Effector memory CD8-positive, alpha-beta T cell (primary cell): ENCODE measurements at places on chromosomes 13 and 19.
A peak's percentile ranks its signal among the peaks of the same experiment; 100 is the strongest.

DNA sequence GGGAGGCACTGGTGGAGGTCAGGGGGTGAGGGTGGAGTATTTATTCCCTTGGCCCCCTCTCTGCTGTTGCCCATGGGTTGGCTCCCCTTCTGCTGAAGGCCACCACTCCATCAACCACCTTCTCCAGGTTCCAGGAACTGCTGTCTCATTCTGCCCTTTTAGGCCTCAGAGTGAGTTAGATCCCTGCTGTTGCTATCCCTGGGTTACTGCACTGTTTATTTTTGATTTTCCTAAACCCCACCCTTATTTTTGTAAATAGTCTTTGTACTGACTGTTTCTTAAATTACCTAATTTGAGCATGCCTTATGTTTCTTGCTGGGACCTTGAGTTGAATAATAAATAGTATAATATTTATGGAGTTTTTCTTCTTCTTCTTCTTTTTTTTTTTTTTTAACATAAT is 132.8 kb downstream of the RGCC start:
- no peak for DNase-seq

DNA sequence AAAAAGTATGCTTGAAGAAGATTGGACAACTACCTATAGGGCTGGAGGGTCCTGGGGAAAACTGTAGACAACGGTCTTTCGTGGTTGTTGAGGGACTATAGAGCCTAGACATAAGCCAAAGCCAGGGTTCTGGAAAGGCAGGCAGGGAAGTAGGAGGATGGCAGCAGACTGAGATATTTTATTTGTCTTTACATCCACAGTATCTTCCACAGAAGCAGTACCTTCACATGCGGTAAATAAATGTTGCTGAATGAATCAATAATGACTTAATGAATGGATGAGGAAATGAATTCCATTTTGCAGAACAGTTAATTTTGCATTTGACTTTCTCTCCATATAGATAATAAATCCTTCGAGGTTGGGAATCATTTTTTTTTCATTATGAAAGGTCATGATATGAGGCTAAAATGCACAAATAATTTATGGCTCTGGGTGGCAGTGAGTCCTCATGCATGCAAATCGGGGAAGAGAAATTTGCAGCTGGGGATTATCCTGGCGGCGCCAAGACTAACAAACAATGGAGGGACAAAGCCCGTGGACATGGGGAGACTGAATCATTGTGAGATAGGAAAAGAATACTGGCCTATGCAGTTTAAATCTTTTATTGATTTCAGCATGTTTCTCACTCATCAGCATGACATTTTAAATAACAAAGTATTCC is 102.0 kb downstream of the ERCC5 start:
- no peak for DNase-seq

- no peak for DNase-seq
Observed at GRCh38 chr19:3024509-3024869, 4.6 kb downstream of the TLE2 start.

GRCh38 chr13:46463719-46464118 is 76.7 kb upstream of the RUBCNL start:
- DNase-seq = no peak

GRCh38 chr13:52945348-52945747 is 83.3 kb upstream of the OLFM4 start:
- DNase-seq = no peak

GRCh38 chr19:48351341-48351752 is 12.4 kb downstream of the TMEM143 start:
- DNase-seq = peak; percentile 74

DNA sequence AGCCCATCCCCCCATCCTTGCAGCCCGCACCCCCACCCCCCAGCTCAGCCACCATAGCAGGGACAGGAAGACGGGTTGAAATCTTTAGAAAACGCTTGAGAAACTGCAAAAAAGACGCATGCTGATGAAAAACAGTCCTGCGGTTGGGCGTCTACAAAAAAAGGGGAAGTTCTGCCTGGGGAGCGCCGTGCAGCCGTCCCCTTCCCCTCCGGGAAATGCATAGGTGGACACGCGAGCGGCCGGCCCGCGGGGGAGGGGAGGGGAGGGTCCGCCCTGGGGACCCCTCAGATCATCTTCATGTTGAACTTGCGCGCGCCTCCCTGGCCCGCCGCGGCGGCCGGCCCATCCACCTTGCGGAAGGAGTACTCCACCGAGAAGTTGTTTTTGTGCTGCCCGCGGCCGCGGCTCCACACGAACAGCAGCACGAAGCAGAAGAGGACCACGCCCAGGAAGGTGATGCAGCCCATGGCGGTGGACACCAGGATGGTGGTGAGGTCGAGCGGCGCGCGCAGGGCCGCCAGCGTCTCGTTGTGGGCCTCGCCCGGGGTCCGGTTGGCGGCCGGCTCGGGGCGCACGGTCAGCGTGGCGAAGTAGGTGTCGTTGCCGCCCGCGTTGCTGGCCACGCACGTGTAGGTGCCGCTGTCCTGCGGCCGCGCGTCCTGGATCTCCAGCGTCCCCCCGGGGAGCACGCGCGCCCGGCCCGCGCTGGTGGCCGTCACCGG is 7.9 kb upstream of the PEAK3 start:
- DNase-seq = no peak

DNA sequence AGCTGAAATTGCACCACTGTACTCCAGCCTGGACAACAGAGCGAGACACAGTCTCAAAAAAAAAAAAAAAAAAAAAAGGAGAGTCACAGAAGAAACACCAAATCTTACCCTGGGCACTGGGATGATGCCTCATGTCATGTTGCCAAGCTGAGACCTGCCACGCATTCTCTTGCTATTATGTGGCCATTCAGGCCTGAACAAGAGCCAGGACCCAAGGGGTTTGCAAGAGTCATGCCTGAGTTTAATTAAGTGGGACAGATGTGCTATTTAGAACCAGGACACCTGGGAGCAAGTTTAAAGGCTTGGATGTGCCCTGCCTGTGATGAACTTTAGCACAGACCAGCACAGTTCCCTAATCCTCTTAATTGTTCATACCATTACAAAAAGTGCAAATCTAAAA is 9.8 kb downstream of the PNMA8A start:
- no peak for DNase-seq

DNA sequence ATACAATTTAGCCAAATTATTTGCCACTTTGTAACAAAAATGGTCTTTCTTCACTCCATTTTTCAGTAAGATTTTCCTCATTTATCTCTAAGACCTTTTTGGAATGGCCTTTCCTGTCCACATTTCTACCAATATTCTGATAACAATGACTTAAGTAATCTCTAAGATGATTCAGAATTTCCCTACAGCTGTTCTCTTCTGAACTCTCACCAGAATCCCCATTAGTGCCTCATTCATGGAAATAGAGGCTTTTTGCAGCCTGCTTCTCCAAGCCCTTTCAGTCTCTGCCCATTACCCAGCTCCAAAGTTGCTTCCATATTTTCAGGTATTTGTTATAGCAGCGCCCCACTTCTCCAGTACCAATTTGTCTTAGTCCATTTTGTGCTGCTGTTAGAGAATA is 867.0 kb downstream of the GPC5 start:
- no peak for DNase-seq

DNA sequence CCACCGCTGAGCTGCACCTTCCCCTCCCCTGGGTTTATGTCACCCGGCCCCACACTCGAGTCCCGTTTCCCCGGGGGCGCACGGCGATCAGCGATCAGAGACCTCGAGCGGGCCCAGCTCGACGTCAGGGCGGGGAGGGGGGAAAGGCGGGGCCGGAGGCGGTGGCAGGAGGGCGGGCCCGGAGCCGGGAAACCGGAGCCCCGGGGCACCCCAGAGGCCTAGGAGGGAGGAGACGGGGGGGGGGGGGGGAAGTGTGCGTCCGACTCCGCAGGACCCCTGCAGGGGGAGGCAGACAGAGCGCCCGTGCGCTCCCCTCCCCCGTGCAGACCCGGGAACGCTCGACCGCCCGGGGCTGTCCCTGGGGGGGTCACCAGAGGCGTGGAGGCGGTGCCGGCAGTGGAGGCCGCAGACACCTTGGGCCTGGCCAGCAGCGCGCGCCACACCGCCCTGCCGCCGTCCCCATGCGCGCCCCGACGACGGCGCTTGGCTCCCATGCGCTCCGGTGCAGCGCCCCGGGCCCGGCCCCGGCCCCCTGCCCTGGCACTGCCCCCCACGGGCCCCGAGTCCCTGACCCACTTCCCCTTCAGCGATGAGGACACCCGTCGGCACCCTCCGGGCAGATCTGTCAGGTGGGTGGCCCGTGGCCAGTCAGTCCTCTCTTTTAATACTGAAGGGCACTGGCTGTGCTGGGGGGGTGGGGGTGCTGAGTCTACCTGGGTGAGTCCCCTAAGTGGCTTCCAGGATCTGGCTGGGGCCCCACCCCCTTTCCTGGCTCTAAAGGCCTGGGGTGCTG is 11.8 kb downstream of the PDE4A start:
- DNase-seq = peak; percentile 72

DNA sequence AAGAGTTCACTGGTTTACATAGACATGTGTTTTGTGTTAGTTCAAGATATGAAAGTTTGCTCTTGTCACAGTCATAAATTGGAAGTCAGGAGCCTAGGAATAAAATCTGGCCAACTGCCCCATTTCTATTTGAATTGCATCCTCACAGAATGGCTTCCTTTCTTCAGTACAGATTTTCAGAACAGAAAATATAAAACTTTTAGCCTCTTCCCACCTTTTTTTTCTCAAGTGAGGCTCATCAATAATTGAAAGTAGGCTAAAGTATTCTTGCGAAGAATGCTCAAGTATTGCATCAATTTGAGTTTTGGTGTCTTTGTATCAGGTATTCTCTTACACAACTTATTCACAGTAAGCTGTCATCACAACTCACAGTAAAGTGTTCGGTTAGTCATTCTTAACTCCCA is 802.7 kb downstream of the PCDH9 start:
- DNase-seq = no peak

GRCh38 chr13:41696163-41697003 is 239.0 kb downstream of the RGCC start:
- DNase-seq = no peak

GRCh38 chr13:99962242-99962641 is 9.3 kb downstream of the ZIC5 start:
- DNase-seq = no peak

DNA sequence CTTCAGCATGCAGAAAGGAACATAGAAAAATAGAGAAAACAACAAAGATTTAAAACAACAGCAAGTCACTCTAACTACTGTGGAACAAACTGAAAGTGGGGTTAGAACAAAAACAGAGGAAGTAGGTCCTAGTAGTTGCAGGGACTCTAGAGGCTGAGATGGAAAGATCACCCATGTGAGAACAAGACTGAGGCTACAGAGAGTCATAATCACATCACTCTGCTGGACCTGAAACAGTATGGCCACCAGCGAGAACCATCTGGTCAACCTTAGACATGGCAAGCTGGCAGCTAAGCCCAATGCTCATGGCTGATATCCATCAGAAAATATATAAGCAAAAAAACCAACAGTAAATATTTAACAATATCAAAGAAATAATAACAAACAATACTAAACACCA is 35.8 kb upstream of the ZNF724 start:
- DNase-seq = no peak

DNA sequence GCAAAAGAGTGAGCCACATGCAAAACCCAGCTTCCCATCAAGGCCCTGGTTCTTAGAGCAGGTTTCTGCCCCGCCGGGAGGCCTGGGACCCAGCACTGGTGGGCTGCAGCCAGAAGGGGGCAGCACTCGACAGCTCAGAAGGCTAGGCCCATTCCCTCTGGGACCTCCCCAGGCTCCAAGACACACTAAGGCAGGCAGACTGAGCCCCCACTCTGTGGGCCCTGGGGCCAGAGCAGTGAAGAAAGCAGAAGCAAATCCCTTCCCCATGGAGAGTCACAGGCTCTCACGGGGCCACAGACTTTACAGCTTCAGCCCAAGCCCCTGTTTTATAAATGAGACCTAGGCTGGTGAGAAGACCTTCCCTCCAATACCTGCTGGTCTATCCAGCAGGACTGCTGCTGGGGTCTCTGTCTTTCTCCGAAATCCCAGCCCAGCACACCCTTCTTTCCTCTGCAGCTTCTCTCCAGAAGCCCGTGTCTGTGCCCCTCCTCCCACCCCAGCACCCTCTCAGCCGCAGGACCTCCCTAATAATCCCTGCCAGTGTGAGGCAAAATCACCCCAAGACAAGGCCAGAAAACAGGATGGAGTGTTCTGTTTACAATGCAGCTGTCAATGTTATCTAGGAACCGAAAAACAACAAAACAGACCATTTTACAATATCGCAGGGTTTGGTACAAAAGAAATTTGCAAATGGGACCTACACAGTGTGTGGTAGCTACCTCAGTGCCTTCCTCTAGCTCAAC is 109.3 kb downstream of the ABCC4 start:
- peak; percentile 50 for DNase-seq

- DNase-seq = no peak
Observed at GRCh38 chr13:46604226-46604990, 51.4 kb downstream of the LRCH1 start.

- no peak for DNase-seq
Observed at GRCh38 chr13:82962397-82962796, 919.9 kb downstream of the SLITRK1 start.

GRCh38 chr13:102333320-102334198 is 68.3 kb downstream of the FGF14 start:
- no peak for DNase-seq

DNA sequence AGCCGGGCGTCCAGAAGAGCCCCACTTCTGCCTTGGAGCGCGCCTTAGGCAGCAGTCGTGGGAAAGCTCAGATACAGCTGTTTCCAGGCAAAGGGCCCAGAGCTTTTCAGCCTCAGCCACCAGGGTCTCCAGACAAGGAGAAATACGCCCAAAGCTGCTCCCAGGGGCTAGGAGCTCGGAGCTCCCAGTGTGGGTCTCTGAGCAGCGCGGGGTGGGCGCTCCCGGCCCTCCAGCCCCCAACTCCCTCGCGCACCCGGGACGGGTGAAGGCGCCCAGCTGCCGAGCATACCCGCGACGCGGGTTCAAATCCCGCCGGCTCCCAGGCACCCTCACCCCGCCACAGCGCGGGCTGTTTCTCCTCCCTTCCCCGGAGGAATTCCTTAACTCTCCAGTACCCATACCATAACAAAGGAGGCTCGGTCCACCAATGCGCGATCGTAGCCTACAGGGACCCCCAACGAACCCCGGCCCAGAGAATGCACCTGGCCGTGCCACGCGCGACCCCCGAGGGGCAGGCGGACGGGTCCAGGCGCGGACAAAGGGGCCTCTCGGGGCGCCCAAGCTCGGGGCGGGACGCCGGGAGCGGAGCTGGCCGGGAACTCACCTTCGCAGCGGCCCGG is 507 bp downstream of the COL4A1 start:
- no peak for DNase-seq

DNA sequence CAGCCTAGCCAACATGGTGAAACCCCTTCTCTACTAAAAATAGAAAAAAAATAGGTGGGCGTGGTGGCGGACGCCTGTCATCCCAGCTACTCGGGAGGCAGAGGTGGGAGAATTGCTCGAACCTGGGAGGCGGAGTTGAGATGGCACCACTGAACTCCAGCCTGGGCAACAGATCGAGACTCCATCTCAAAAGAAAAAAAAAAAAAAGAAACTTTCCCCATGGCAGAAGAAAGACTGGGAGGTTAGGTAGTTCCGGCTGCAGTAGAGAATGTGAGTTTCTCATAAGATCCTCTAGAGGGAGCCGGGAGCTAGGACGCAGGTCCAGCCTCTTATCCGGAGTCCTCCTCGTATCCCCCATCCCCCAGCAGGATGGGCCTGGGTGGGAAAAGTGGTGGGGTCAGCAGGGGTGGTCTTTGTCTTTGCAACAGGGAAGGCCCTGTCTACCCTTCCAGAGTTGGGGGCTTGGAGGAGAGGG is 13.2 kb upstream of the CREB3L3 start:
- peak; percentile 14 for DNase-seq

GRCh38 chr13:41833201-41833600 is 127.7 kb downstream of the VWA8 start:
- no peak for DNase-seq
